ENCODE measurements at places on chromosomes 16 and 17. TPM values are rescaled to one million over a fixed set of nuclear protein-coding genes. Genes with fewer than 3 reads are reported as not detected.

TEX14 gene
- total RNA-seq: 0.36 TPM

RPL26 gene
- total RNA-seq: 3,896 TPM

HS3ST4 gene
- not detected for total RNA-seq

HIGD1B gene
- total RNA-seq: not detected

CLDN7 gene
- 2.6 TPM for total RNA-seq

Measured in A549 treated with dexamethasone at 1 μM for 4 hours (cell line).